COLO829 (cell line): ENCODE measurements at places on chromosomes 4 and X.

DNA sequence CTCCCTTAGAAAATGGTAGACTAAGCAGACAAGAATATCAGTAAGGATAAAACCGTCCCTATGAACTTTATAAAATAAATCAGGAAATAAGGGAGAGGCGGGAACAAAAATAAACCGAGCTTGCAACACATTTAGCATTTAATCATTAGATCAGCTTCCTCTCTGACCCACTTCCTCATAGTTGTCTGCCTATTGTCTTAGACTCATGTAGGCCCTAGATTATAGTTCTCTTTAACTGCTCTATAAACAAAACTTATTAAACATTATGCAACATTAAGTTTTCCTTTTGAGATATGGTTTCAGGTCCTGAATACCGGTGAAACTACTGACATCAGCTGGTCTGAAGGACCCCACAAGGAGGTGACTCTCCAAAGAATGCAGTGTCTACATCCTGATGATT lies 15.8 kb upstream of the SRD5A3 start:
- no peak for DNase-seq

- DNase-seq, result no peak
Measured at GRCh38 chr4:41561244-41561643, 23.3 kb downstream of the LIMCH1 start.

- no peak for DNase-seq
Measured at GRCh38 chrX:140157143-140157542, 191.8 kb upstream of the CXorf66 start.

DNA sequence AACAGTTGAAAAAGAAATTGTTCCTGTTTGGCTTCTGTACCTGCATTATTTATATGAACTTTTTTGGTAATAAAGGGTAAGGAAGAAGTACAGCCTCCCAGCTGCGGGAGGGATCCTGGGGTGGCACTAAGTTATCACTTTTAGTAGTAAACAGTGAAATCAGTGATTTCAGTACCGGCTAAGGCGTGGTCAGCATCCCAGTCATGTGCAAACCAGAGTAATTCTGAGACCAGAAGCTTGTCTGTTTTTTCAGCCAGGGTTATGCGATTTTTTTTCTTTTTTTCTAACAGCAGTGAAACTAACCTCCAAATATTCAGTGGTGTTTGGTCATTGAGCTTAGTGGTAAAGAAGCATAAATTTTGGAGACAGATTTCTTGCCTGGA lies 3.3 kb downstream of the EGF start:
- DNase-seq, result no peak
